Stimulated activated CD8-positive, alpha-beta memory T cell treated with anti-CD3 and anti-CD28 coated beads, Interleukin-4, amount 100 ng/mL, for 24 hours (primary cell): ENCODE measurements at places on chromosomes 1 and 21.

DNA sequence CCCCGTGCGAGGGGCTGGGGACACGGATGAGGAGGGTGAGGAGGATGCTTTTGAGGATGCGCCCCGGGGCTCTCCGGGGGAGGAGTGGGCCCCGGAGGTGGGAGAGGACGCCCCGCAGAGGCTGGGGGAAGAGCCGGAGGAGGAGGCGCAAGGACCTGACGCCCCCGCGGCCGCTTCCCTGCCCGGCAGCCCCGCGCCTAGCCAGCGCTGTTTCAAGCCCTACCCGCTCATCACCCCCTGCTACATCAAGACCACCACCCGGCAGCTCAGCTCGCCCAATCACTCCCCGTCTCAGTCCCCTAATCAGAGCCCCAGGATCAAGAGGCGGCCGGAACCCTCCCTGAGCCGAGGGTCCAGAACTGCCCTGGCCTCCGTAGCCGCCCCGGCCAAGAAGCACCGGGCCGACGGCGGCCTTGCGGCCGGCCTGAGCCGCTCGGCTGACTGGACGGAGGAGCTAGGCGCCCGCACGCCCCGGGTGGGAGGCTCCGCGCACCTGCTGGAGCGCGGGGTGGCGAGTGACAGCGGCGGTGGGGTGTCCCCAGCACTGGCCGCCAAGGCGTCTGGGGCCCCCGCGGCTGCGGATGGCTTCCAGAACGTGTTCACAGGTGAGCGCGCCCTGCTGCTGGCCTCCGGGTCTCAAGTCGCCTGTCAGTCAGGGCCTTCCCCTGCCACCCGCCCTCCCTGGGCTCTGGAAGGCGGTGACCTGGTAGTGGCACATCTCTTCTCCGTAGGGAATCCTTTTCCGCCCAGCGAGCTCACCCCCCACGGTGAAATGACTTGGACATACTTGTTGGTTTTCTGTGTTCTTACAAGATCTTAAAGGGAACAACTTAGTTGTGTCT, 1.7 kb downstream of the FMN2 start:
- no peak for DNase-seq

GRCh38 chr1:229897501-229897900, 169.5 kb upstream of the GALNT2 start:
- DNase-seq = no peak

- no peak for DNase-seq
Observed at GRCh38 chr1:158998037-158998780, 11.5 kb upstream of the IFI16 start.

DNA sequence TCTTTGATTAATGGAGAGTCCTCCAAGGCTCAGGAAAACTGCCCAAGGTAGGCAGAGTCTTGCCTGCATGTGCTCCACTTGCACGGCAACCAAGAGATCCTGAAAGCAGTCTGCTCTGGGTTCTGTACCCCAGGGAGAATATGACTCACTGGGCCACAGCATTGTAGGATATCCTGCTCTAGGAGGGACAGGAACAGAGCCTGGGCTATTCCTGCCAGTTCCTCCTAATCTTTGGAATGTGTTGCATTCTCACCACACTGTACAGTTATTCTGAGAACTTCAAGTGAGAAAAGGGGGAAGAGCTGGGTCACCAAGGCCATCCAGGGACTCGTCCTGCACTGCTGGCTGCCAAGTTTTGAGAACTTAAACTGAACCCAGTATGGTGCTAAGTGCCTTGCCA, 278.5 kb downstream of the MATN1 start:
- no peak for DNase-seq

- no peak for DNase-seq
Observed at GRCh38 chr1:155882235-155882634, 22.9 kb downstream of the SYT11 start.

DNA sequence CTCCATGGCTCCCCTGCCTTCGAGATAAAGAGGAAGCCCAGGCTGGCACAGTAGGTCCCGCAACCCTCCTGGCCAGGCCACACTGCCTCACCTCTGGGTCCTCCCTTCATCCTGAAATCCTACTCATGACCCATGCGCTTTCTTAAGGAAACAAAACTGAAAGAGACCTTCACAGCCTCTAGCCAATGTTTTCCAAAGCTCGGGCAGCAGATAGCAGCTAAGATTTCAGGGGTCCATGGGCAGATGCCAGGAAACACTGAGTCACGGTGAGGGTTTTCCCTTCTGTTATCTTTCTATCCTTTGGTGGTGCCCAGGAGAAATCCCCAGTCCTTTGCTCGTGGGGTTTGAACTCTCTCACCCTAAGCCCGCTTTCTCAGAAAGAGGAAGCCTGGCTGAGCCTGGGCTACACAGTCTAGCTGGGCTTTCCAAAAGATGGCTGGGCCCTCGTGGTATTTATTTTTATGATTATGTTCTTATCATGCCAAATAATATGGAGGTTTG, 26.6 kb downstream of the TTC39A start:
- no peak for DNase-seq

- no peak for DNase-seq
Observed at GRCh38 chr1:81225789-81226602, 574.7 kb upstream of the ADGRL2 start.

GRCh38 chr21:45207839-45208626, 79.7 kb downstream of the POFUT2 start:
- DNase-seq = no peak

DNA sequence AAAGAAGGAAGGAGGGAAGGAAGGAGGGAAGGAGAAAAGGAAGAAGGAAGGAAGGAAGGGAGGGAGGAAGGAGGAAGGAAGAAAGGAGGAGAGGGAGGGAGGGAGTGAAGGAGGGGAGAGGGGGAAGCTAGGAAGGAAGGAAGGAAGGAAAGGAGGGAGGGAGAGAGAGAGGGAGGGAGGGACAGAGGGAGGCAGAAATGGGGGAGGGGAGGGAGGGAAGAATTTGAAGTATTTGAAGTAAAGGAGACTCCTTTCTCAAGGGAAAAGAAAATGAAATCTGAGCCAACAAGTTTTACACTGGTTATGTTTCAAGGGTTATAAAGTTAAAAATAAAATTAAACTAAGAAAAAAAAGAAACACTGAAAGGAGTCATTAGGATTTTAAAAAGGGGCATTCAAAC, 431.4 kb downstream of the BRINP3 start:
- DNase-seq = no peak

DNA sequence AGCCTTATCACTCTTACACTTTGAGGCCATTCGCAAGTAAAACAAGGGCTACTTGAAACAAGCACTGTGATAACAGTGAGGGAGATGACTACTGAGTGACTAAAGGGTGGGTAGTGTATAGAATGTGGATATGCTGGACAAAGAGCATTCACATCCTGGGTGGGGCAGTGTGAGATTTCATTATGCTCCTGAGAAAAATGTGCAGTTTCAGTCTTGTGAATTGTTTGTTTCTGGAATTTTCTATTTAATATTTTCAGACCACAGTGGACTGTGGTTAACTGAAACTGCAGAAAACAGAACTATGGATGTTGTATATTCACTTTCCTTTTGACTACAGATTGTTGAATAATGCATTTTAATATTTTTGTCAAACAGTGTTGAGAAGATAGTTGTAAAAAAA, 25.1 kb upstream of the B3GALT2 start:
- no peak for DNase-seq

GRCh38 chr1:37118790-37119189, 84.5 kb upstream of the GRIK3 start:
- DNase-seq = no peak

DNA sequence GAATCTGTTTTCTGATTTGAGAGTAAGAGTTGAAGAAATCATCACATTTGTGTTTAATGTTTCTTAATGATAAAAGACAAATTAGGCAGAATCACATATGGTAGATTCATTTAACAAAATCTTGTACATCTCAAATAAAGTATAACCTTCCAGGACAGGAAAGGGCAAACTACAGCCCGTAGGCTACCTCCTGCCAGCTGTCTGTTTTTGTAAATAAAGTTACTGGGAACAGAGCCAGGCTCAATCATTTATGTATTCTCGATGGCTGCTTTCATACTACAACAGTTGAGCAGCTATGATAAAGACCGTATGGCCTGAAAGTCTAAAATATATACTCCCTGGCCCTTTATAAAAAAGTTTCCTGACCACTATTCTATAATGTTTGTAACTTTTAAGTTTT, 204.1 kb downstream of the COL24A1 start:
- no peak for DNase-seq

GRCh38 chr1:16009030-16009460, 5.0 kb downstream of the SRARP start:
- peak; percentile 63 for DNase-seq

DNA sequence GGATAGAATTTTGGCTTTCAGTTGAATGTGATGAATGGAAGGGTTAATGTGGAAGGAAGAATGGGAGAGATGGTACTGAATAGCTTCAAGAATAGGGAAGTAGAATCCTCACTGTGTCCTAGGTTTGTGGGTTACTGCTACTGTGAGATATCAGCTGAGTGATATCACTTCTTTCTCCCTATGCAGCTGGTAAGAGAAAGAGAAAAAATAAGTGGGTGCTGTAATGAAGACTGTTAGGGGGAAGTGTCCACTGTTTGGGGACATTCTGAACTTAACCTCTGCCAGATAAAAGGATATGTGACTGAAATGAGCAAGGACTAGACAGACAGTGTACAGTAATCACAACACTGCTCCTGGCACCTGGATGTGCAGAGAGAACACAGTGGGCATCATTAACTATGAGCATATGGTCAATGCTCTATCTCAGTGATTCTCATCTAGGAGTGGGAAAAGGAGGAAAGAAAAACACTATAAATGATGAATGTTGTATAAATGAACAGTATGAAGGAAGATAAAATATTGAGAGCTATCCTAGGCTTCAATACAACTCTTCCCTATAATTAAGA, 25.6 kb upstream of the MOB3C start:
- no peak for DNase-seq

DNA sequence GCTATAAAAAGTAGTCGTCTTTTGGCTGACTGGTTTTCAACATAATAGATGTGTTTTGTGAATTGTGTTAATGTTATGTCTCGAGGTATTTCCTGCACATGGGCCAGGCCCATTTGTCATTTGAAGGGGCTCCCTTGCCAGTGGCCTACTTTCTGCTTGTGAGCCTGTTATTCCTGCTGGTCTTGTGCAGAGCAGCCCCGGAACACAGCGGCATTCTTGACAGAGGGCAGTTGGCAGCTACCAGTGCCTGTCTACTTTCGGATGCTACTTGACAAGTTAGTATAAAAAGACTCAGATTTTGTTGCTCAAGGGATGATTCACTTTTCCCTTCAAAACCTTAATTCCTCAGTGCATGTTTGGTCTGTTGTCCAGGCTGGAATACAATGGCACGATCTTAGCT, 28.5 kb downstream of the PGM1 start:
- no peak for DNase-seq

GRCh38 chr21:16534408-16535101, 804.8 kb downstream of the USP25 start:
- no peak for DNase-seq

- DNase-seq = no peak
Observed at GRCh38 chr1:190456129-190456528, 21.5 kb downstream of the BRINP3 start.

DNA sequence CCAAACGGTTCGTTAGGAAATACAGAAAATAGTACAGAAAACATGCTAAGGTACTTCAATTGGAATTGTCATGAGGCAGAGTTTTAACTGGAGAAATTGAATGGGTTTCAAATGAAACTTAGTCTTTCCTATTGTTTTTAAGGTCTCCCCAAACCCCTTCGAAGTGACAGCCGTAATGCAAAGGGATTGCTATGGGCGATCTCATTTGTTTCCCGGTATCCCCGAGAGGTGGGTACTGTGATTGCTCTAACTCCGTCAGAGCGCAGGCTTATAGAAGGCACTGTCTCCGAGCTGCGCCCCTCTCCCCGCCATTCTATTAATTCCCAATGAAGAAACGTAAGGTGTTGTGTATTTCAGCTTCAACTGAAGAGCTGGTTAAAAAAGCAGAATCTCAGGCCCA, 22.0 kb upstream of the RNF187 start:
- DNase-seq = no peak

DNA sequence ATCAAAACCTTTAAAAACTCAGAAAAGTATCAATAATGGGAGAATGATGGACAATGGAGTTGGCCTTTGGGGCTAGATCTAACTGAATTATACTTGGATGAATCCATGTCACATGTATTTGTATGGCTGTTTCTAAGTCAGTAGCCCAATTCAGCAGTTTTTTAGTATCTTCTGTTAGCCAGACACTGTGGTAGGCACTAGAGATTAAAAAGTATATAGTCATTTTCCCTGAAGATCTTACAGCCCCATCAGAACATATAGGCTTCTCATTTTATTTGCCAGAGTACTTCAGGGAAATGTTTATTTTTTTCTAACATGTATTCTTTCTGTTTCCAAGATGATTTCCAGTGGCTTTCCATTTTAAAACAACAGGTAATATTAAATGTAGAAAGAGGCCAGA, 273.7 kb downstream of the NFIA start:
- no peak for DNase-seq

DNA sequence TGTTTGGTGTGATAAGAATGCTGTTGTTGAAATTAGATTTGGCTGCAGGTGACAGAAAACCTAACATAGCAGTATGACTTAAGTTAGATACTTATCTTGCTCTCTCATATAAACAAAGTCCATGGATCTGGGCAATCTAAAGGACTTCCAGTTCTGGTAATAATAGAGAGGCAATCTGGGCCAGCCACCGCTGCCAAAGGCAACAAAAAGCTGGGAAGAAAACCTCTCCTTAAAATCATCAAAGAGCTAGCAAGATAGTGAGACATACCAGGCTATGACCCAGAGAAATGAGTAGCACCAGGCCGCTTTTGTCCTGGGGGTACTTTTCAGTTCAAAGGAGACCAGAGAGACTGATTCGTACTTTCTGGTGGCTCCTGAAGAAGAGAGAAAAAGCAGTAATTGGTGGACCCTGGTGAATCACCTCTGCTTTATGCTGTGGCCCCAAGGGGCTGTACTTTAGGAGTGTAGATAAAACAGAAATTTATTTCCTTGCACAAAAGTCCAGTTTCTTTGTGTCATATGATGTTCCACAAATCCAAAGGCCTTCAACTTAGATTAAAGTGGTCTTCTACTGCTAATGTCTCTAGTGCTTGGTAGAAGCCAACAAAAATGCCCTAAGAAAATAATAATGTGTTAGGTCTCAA, 125.4 kb downstream of the TBX19 start:
- no peak for DNase-seq

DNA sequence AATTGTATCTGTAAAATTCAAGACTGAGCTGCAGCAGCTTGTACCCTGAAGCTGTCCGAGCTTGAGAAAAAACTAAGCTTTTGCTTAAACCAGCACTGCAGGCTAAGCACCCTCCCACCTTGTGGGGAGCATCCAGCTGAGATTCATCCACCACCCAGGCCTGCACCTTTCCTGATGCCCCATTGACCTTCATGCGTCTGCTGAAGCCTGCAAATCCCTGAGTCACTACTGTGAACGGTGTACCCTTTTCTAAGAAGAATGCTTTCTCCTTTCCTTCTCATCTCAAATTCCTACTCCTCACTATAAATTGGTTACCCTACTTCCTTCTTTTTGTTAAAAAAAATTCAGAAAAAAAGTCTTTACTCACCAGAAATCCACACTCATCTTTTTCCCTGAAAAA, 90.9 kb upstream of the RGS18 start:
- no peak for DNase-seq

GRCh38 chr1:173267453-173267945, 60.4 kb upstream of the TNFSF4 start:
- no peak for DNase-seq
